Occipital lobe (tissue), 3 donors: ENCODE measurements at places on chromosomes 13 and 19.

DNA sequence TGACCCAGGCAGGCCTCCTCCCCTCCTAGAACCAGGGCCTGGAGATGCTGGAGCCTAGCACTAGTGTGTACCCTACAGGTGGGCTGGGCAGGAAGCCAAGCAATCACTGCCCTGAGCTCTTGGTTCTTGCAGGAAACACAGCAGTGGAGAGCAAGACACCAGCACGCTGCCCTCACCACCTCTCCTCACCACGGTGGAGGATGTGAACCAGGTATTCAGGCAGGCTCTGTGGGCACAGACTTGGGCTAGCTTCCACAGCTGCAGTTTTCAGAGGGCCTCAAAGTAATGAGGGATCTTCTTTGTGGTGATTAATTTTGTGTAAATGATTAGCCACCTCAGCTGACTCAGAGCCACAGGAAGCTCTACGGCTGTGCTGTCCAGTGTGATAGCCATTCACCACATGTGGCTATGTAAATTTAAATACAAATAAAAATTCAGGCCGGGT lies 13.6 kb upstream of the GPI start:
- DNase-seq, result no peak

GRCh38 chr13:19587635-19588300 lies 26.4 kb upstream of the TPTE2 start:
- no peak for DNase-seq

DNA sequence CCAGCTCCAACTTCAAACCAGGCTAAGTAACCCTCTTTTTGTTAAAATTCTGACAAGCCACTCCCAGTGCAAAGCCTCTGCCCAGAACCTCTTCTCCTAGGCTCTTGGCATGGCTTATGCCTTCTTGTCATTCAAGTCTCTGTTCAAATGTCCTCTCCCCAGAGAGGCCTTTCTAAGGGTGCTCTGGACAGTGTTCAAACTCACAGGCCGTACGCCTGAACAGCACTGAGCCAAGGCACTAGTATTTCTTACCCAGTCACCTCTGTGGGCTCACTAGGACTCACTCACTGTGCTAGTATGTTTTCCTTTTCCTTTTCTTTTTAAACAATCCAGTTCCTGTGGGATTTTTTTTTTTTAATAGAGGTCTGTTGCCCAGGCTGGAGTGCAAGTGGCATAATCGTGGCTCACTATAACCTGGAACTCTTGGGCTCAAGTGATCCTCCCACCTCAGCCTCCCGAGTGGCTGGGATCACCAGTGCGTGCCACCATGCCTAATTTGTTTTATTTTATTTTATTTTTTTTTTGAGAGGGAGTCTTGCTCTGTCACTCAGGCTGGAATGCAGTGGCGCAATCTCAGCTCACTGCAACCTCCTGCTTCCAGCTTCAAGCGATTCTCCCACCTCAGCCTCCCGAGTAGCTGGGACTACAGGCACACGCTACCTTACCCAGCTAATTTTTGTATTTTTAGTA lies 2.3 kb upstream of the ASF1B start:
- DNase-seq, result no peak

DNA sequence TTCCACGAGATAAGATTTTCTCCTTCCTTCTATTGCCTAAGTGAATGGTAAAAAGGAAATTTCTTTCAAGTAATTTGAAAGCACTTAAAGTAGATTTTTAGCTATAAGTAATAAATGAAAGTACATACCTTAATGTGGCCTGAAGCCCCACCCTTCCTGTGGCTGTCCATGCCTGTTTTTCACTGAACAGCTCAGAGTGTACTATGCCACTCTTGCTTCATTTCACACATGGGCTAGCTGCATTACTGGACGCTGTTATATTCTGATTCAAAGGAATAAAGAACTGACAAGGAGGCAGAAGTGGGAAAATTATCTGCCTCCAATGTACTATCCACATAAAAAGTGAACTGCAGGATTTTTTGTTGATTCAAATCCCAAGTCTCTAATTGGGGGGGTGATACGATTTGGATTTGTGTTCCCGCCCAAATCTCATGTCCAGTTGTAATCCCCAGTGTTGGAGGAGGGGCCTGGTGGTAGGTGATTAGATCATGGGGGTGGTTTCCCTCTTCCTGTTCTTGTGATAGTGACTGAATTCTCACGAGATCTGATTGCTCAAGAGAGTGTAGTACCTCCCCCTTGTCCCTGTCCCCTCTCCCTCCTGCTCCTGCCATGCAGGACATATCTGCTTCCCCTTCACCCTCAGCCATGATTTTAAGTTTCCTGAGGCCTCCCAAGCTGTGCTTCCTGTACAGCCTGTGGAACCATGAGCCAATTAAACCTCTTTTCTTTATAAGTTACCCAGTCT lies 154.7 kb upstream of the SGCG start:
- DNase-seq, result no peak

DNA sequence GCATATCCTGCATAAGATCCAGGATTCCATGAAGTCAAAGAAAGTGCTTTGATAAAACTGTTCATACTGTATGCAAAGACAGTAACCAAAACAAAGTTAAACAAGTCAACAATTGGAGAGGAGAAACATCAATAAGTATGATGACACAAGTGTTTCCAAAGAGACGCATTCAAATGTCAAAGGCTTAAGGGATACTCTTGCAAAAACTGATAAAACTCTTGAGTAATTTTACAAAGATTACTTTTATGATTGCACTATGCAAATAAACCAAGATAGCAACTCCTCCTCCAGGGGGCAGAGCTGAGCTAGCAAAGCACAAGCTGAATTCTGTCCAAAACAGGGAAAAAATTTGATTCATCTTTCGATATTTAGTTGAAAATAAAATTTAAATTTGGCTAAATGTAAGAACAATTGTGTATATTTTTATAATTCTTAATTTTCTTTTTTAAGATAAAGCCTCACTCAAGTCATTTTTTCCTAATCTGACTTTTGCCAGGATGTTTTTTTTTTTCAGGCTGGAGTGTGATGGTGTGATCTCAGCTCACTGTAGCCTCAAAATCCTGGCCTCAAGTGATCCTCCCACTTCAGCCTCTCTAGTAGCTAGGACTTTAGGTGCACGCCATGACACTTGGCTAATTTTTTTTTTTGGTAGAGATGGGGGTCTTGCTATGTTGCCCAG lies 84.0 kb downstream of the MZT1 start:
- DNase-seq, result no peak

GRCh38 chr19:45613926-45614725 lies 12.1 kb upstream of the GPR4 start:
- DNase-seq, result no peak

DNA sequence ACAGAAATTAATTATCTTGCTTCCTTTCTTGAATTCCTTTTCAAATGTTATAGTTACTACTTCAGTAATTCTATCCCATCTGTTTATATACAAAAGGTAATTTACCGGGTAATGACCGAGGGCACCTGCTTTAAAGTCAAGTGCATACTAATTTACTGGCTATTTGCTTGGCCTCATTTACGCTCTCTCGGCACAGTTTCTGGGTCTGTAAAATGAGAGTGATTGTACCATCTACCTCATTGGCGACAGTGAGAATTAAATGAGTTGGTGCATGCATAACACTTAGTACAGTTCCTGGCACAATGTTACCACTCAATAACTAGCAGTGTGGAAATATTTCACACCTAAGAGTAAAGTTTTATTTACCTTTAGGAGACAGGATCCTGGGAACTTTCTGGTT lies 111.6 kb downstream of the GGACT start:
- DNase-seq, result no peak

- DNase-seq, result no peak
Measured at GRCh38 chr13:110680852-110681251, 25.1 kb downstream of the CARS2 start.

- DNase-seq, result no peak
Measured at GRCh38 chr13:103810026-103810425, 743.8 kb upstream of the SLC10A2 start.

GRCh38 chr13:113548778-113549621 lies 35.6 kb upstream of the TFDP1 start:
- DNase-seq, result no peak

GRCh38 chr19:41945135-41945766 lies 13.9 kb downstream of the RABAC1 start:
- no peak for DNase-seq

- DNase-seq, result peak; percentile 79
Measured at GRCh38 chr19:45643024-45643926, 4.1 kb upstream of the EML2 start.

DNA sequence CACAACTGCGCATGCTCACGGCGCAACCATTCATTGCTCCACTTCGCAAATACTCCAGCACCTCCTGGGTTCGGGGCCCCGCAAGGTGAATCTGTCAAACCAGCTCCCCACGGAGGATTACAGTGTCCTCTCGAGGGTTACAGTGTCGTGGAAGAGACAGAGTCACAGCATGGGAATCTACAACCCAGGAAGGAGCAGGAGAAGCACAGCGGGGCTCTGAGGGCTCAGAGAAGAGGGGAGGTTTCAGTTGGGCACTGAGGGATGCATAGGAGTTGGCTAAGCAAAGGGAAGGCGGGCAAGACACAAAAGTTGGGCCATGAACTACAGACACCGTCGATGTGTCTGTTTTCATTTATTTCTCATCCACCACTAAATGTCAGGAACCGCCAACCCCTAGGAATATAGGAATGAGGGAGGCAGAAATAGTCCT lies 1.0 kb upstream of the GTF2F1 start:
- no peak for DNase-seq

DNA sequence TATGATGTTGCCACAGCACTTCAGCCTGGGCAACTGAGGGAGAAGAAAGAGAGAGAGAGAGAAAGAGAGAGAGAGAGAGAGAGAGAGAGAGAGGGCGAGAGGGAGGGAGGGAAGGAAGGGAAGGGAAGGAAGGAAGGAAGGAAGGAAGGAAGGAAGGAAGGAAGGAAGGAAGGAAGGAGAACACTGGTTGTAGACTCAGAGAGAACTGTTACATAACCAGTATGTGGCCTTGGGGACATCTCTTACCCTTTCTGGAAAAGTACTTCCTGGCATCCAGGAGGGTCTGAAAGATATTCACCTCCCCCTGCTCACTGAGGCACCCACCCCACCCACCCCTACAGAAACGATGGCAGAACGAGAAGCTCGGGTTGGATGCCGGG lies 2.7 kb upstream of the ARHGEF1 start:
- DNase-seq, result no peak

- no peak for DNase-seq
Measured at GRCh38 chr13:110758195-110758805, 44.8 kb downstream of the ING1 start.

GRCh38 chr13:113299951-113300350 lies 2.9 kb downstream of the LAMP1 start:
- no peak for DNase-seq

GRCh38 chr13:75870397-75870903 lies 234.3 kb downstream of the LMO7 start:
- no peak for DNase-seq

DNA sequence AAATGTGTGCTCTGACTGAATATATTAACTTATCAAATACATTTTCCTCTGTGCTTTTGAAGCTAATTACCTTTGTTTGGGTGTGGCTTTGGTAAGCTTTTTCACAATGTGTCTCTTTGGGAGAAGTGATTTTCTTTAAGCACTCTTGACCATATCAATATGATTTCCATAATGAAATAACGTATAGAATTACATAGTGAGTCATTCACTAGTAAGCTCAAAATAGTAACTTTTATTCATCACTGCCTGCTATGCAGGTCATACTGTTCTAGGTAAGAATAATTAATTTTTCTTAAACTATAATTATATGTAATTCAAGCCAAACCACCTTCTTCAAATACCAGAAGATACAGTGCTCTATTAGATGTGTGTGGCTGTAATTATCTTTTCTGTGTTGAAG lies 480.7 kb downstream of the MYO16 start:
- no peak for DNase-seq

GRCh38 chr19:4343370-4344307 lies at the start of gene MPND:
Gene MPND, plus strand, starts transcription at chr19:4343562. Its CDS starts 32 bp downstream, at chr19:4343594.
- DNase-seq, result peak; percentile 92

DNA sequence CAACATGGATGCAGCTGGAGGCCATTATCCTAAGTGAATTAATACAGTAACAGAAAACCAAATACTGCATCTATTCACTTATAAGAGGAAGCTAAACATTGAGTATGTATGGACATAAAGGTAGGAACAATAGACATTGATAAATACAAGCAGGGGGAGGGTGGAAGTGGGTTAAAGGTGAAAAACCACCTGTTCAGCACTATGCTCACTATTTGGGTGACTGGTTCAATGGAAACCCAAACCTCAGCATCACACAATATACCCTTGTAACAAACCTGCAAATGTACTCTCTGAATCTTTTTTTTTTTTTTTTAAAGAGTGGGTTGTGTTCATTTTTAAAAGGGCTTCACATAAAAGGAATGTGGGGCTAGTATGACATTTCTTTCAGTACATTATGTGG lies 26.9 kb upstream of the CPB2 start:
- no peak for DNase-seq

GRCh38 chr19:49155820-49156346 lies 687 bp upstream of the HRC start:
- no peak for DNase-seq

DNA sequence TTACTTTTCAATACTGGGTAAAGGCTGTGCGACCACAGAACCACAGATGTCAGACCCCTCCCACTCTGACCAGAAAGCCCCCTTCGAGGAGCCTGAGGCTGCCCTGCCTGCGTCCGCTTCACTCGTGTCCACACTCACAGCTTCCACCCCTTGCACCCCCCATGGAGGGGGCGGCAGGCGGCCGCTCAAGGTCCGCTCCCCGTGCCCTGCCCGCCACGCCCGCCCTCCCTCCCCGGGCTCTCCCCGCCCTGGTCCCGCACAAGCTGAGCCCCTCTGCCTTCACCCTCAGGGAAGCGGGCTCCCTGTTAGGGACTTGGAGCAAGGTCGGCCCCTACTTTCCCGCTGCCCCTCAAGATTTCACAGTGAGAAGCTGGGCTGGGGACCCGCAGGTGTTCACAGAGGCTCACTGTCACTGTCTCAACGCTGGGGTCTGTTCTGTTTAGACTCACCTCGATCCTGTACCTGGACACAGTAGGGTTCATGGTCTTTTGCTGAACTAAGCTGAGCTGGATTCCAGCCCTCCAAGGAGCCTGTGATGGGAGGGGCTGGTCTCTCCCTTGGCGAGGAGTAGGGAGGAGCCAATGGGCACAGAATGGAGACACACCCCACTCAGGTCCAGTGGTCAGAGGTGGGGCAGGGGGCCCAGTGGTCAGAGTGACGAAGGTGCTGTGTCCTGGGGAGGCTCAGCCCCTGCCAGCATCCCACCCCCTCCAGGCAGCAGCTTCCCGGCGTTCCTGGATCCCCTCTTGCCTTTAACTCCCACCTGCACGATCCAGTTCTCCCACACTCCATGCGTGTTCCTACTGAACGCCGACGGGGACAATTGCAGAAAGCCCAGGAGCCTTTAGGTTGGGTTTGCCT lies 69.5 kb downstream of the SPACA7 start:
- no peak for DNase-seq

- DNase-seq, result no peak
Measured at GRCh38 chr13:67877031-67877430, 646.9 kb upstream of the PCDH9 start.

GRCh38 chr19:1471515-1472160 lies 7.4 kb downstream of the C19orf25 start:
- no peak for DNase-seq

DNA sequence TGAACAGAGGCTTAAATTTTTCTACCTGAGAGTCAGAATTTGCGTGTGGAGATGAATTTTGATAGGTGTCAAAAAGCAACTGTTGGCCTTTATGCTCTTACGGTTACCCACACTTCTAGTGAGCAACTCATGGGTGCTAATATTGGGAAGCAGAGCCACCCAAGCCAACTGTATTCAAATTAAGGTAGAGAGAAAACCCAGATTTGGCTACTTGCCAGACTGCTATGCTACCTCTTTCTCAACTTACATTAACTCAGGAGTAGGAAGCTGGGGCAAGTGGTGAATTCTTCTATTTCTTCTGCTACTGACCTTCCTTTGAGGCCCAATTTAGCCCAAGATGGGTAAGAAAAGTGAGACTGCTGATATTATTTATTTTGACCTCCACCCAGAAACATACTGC lies 83.9 kb downstream of the OLFM4 start:
- DNase-seq, result no peak

- DNase-seq, result no peak
Measured at GRCh38 chr13:66780814-66781213, 449.3 kb downstream of the PCDH9 start.
